Osteoblast (primary cell): ENCODE measurements at places on chromosomes 16 and 17. TPM values are rescaled to one million over a fixed set of nuclear protein-coding genes. Genes with fewer than 3 reads are reported as not detected.

DNA sequence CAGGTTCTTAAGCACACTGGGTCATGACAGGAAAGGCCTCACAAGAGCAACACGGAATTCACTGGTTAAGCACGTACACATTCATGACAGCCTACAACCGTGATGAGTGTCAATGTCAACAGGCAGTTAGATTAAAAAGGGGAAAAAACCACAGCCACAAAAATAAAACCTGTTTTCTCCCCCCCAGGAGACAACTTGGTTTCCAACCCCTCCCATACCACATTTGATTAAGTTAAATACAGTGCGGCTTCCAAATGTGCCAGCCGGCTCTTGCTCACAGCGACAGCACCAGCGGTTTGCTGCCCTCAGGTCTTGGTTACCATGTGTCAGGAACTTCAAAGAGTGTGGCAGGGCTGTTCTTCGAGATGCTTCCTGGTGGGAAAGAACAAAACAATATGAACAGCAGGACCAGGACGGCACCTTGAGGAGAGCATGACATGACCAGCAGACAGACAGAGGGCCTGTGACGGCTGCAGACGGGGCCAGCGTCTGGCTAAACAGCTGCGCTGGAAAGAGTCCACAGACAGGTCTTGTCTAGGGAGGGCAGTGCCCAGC, 193.6 kb downstream of the PARN start:
- no peak for DNase-seq
- no peak overlapping the region for H3K27ac ChIP-seq
- no peaks in the 10 kb centered on the region for H3K36me3 ChIP-seq
- H3K4me1 ChIP-seq: no peaks in the 10 kb centered on the region

- no peak overlapping the region for H3K4me3 ChIP-seq
- DNase-seq: peak; percentile 85
- no peaks in the 10 kb centered on the region for H3K4me1 ChIP-seq
These were observed 2.6 kb downstream of the LHX1 start for GRCh38 chr17:36939802-36940312.

DNA sequence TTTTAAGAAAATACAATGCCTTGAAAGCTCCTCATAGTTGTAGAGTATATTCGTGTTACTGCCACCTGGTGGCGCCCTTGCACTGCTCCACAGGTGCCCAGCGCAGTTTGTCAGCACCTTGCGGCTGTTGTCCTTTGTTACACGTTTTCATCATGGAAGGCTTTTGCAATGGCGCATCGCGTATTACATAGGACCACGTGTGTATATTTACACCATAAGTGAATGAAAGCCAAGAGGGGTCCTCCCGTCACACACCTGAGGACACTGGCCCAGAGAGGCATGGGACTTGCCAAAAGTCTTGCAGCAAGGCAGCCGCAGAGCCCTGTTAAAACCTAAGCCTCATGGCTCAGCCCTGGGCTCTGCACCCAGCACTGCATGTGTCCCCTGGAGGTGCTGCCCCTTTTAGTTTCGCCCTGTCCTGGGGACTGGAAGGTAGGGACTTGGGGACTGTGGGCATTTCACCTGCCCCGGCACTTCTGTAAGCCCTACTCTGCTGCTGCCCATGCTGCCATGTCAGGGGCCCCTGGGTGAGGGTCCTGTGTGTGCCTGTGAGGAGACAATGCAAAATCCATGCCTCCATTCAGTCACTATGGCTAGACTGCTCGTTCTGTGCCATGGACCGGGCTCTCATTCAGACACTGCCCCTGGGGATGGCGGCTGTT, 24.3 kb downstream of the POLR3E start:
- no peak overlapping the region for H3K4me3 ChIP-seq
- H3K4me1 ChIP-seq: no peaks in the 10 kb centered on the region
- H3K27ac ChIP-seq: peak overlapping the region; percentile 35
- H3K27me3 ChIP-seq: no peaks in the 10 kb centered on the region
- DNase-seq: peak; percentile 96

DNA sequence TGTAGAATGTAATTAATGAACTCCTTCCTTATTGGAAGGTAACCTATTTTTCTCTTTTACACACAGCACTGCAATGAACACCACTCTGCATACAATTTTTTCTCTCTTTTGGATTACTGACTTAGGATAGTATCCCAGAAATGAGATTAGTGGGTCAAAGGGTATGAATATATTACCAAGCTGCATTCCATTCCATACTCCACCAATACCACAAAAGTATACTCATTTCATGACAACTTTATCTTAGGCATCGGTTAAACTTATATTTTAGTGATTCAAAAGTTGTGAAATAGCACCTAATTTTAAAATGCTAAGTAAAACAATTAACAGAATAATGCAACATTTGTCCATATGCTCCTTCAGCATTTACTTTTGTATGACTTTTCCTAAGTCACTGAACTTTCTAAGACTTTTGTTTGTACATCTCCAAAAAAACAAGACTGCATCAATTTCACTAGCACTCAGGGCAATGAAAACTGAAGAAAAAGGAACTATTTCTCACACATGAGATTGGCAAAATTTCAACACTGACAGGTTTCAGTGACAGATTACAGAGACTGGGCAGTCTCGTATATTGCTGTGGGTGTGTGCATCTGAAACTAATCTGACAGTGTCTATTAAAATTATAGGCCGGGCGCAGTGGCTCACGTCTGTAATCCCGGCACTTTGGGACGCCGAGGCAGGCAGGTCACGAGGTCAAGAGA, 32.1 kb downstream of the HELZ start:
- peaks cover 4% of the 10 kb centered on the region for H3K36me3 ChIP-seq
- peak overlapping the region; percentile 5 for H3K4me3 ChIP-seq
- H3K27ac ChIP-seq: peak overlapping the region; percentile 70
- no peaks in the 10 kb centered on the region for H3K27me3 ChIP-seq

Gene PRSS22
- not detected in 2 replicates for total RNA-seq

- H3K4me3 ChIP-seq: no peak overlapping the region
- H3K27ac ChIP-seq: no peak overlapping the region
- H3K36me3 ChIP-seq: peaks cover 54% of the 10 kb centered on the region
These were observed 34.6 kb downstream of the MBTPS1 start for GRCh38 chr16:84082110-84082509.
